ENCODE measurements at places on chromosomes 4 and X.

DNA sequence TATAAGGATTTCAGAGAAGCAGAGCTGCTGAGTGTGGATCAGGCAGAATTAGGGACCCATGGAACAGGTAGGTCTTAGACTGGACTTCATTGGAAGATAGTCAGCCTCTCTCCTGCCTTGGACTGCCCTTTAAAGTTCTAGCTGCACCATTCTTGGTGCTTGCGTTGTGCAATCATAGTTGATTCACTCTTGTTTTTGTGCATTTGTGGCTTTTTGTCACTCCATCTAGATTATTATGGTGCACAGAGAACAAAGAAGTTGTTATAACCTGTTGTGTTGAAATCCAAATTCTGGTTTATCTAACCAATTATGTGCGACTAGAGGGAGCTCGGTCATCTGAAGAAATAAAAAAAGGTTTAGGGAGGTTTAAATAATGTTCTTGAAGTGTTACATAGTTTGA, 59.3 kb downstream of the JADE1 start:
- DNase-seq: no peak

DNA sequence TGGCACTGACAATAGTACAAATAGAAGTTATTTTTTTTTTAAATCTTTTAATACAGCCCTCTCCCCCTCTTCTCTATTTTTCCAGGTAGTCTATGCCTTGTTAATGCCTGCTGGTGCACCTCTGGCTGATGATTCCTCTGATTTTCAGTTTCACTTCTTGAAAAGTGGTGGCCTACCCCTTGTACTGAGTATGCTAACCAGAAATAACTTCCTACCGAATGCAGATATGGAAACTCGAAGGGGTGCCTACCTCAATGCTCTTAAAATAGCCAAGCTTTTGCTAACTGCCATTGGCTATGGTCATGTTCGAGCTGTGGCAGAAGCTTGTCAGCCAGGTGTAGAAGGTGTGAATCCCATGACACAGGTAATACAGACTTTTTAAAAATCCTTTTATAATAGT, 99.1 kb downstream of the USP9X start:
- DNase-seq: no peak

DNA sequence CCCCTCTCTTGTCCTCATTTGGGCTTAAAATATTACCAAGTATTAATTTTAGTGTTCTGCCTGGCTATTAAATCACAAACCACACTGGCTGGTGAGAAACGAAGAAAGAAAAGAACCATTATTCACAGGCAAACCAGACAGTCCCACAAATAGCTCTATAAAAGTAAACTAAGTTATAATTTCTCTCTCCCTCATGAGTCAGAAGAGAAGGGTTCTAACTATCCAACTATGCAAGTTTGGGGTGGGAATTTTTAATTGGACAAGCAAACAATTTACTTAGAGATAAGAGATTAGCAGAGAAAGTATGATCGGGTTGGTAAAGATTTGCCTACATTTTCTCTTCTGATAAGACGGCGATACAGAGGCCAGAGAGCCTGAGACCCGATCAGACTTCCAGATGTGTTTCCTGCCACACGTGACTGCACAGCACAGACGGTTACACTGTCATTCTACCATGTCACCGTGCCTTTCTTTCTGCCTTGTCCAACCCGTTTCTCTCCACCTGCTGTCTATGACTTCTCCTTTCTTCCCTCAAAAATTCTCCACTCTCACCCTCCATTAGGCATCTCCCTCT, 52.3 kb downstream of the MEPE start:
- DNase-seq: no peak

DNA sequence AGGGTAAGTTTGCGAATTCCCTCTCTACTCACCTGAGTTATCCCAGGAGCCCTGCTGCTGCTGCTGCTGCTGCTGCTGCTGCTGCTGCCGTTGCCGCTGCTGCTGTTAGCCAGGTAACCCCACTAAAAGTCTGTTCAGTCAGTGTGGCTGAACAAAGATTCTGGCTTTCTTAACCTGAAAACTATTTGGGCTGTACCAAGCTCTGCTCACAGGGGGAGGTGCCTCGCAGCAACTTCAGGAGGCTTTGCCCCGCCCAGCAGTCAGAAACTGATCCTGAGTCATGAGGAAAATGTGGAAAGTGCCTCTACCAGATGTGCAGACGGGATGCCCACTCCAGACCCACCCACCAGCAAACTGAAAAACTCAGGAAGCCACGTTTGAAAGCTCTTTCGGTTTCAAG, at the start of gene CAPN6:
Gene CAPN6 (minus strand): TSS at position 145 of the 400 bp plus-strand sequence. CDS start 6,547 bp downstream, outside the sequence.
- peak; percentile 80 for DNase-seq

DNA sequence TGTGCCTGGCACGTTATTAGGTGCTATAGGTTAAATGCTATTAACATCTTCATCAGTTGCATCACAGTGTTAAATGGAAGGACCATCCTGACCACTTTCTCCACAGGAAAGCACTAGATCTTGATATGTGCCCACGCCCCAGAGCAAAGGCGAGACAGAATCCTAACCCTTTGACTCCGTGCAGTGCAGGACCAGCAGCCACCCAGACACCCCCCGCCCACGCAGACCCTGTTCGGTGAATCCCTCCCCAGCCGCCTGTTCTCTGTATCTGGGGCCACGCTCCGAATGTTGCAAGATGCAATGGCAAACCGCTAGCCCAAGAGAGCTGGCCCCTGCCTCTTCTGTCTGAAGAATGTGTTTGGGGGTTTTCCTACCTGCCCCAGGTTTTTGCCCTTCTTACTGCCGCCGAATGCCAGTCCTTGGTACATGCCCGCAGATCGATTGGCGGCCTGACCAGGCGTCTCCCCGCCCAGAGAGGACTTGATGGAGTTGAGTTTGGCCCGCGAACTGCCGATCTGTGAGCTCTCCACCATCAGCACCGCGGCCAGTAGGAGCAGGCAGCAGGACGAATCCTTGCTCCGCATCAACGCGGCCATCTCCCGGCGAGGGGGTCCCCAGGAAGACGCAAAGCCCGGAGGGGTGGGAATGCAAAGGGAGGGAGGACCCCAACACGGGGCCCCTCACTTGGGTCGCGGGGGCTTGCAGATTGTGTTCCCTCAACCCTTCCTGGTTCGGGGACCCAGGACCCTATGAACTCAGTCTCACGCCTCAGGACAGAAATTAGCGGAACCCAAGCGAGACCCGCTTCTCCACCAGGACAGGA, 906 bp downstream of the DKK2 start:
- DNase-seq: peak; percentile 64

DNA sequence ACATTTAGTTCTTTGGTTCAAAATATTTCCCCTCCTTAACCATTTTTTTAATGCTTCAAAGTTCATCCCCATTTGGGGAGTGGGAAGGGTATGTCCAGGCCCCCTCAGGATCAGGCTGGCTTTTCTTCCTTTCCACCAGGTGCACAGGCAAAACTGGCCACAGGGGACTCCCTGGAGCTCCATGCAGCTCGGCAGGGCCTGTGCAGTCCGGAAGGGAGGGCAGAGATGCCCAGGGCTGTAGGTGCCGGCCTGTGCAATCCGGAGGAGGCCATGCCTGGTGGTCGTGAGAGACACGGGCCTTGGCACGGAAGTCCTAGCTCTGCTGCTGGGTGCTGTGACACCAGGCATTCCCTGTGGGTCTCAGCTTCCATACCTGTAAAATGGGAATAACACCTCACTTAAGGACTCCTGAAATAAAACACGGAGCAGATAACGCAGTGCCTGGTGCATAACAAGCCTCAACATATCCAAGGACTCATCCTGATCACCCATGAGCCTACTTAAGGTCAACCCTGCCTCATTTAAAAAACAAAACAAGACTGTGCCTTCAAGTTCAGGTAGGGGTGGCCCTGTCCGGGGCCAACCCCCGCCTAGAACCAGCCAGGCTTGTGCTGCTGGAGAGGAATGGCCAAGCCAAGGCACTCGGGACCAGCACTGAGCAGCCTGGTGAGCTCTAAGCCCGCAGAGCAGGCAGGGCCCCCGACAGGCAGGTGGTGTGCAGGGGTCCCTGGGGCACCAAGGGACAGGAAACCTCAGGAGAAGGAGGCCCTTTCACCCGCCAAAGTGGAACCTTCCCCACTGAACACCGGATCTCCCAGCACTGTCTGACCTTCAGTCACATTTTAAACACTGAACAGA, 21.2 kb upstream of the CYP4V2 start:
- DNase-seq: no peak

All from femur (tissue), 1 donor.